ENCODE measurements at places on chromosomes 11 and 22.

- DNase-seq: no peak
Measured at GRCh38 chr11:32953700-32954099, 61.1 kb downstream of the QSER1 start.

DNA sequence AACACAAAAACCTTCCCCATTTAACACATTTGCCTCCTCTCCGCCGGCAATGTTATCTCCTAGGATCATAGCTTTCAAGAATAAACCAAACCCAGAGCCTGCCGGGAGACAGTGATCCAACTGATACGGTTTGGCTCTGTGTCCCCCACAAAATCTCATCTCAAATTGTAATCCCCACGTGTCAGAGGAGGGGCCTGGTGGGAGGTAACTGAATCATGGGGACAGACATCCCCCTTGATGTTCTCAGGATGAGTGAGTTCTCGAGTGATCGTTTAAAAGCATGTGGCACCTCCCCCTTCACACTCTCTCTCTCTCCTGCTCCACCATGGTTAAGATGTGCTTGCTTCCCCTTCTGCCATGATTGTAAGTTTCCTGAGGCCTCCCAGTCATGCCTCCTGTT, 33.3 kb downstream of the RBFOX2 start:
- no peak for DNase-seq

GRCh38 chr11:85977751-85978160, 91.1 kb downstream of the PICALM start:
- DNase-seq: no peak

DNA sequence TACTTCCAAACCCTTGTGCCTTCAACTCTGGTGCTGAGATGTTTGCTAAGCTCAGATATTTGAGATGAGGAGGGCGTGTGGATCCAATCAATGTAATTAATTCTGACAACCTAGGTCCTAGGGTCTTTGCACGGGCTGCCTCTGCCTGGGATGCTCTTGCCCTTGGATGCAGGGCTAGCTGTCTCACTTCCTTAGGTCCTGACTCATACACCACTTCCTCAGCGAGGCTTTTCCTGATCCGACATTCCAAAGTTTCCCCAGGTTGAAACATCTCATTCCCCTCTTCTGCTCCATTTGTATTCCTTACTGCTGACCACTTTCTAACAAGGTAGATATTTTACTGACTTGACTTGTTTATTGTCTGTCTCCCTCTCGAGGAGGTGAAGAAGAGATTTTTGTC, 43.0 kb upstream of the NTM start:
- no peak for DNase-seq

- DNase-seq: no peak
Measured at GRCh38 chr11:61687420-61687819, 7.2 kb downstream of the DAGLA start.
